ENCODE measurements at places on chromosomes 3 and 15.

DNA sequence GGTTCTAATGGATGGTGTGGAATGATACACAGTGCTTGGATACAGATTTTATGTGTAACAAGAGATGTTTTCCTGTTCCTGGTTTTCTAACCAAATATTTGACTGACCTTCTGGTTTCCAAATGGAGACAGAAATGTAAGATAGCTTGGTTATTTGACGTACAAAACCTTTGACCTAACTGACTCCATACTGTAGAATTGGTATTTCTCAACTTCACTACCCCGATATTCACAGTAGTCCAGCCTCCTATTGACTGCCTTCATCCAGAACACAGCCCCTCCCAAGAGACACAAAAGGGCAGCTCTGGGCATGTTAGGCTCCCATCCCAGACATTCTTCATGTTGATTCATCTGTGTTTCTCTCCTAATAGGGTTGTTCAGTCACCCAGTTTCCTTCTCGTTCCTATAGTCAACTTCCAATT is 33.4 kb downstream of the MYO1E start:
- DNase-seq = no peak

- no peak for DNase-seq
These were observed 22.6 kb upstream of the CACNA2D2 start for GRCh38 chr3:50525987-50526386.

GRCh38 chr3:6809349-6809748 is 51.6 kb upstream of the GRM7 start:
- no peak for DNase-seq

DNA sequence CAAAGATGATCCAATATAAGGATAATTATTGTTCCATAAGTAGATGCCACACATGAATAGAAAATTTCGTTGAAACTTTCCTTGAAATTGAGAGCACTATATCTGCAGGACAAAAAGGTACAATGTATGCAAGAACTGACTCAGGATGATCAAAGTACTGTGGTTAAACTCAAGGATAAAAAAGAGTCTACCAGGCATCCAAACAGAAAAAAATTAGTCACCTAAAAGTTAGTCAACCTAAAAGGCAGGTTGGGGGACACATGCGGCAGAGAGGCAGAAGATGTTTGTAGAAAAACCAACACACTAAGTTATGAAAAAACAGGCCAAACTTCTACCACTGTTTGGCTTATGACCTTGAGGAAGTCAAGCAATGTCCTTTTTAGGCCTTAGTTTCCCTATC is 68.7 kb downstream of the GSK3B start:
- no peak for DNase-seq

- no peak for DNase-seq
These were observed 70.3 kb downstream of the SCN5A start for GRCh38 chr3:38579141-38579540.

- peak; percentile 10 for DNase-seq
These were observed 306.3 kb downstream of the ZPLD1 start for GRCh38 chr3:102741105-102741504.

- DNase-seq = peak; percentile 63
These were observed 2.2 kb upstream of the HES1 start for GRCh38 chr3:194133661-194134230.

- no peak for DNase-seq
These were observed 92.8 kb upstream of the NMNAT3 start for GRCh38 chr3:139770577-139770976.

- DNase-seq = no peak
These were observed 108.1 kb upstream of the ABHD17C start for GRCh38 chr15:80587007-80587406.

- peak; percentile 13 for DNase-seq
These were observed 119.9 kb downstream of the LMLN start for GRCh38 chr3:198079771-198080520.

- no peak for DNase-seq
These were observed 100.7 kb downstream of the GALK2 start for GRCh38 chr15:49270541-49271421.

DNA sequence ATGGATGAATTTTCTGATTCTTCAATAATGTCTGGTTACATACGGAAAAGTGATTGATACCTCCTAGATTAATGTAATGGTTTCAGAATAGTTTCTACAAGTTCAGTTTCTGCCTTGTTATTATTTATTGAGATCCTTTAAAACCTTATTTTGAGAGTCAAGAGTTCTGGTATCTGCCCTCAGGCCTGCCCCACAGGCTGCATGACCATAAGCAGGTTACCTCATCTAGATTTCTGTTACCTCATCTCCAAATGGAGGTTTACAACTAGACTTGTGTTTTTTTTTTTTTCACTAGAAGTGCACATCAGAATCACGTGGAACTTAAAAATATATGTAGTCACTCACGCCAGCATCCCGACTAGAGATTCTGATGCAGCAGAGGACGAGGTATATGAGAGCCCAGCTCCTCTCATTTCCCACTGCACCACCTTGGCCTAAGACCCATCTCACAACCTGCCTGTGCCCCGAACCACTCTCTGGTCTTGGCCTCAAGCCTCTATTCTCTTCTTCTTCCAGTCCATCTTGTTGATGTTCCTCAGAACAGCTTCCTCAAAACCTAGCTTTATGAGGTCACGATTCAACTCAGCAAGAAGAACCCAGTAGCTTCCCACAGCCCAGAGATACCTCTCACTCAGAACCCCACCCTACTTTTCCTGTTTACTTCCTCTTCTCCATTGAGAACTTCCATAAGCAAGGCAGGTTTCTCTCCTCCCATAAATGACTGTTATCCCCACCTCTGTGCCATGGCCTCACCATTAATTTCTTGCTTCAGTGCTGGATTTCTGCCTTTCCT is 353.4 kb downstream of the CHST2 start:
- DNase-seq = no peak

- no peak for DNase-seq
These were observed 16.4 kb upstream of the BOC start for GRCh38 chr3:113194823-113195401.

- no peak for DNase-seq
These were observed 27.2 kb downstream of the USP3 start for GRCh38 chr15:63531586-63531985.

GRCh38 chr3:13517253-13517977 is 31.5 kb upstream of the FBLN2 start:
- no peak for DNase-seq

DNA sequence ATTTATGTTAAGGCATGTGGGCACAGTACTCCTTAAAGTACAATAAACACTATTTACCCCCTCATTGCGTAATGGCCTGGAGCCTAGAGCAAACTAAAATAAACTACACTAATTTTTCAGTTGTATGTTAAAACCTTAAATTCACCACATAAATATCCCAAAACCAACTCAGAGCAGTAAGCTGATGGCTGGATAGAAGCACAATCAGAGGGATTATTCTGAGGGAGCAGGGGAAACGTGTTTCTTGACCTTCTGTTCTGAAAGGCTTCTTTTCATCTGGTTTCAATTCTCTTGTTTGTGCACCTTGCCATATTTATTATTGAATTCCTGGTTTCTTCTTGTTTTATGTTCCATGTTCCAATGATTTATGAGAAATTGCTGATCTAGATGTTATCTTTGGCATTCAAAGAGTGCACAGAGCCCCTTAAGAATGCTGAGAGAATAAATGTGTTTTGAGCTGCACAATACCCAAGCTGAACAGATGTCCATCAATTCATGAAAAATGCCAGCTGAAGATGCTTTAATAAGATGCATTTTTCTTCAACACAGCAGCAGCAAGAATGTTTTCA is 29.6 kb downstream of the RPL22L1 start:
- DNase-seq = no peak

GRCh38 chr3:177147790-177148189 is 49.5 kb downstream of the TBL1XR1 start:
- no peak for DNase-seq

DNA sequence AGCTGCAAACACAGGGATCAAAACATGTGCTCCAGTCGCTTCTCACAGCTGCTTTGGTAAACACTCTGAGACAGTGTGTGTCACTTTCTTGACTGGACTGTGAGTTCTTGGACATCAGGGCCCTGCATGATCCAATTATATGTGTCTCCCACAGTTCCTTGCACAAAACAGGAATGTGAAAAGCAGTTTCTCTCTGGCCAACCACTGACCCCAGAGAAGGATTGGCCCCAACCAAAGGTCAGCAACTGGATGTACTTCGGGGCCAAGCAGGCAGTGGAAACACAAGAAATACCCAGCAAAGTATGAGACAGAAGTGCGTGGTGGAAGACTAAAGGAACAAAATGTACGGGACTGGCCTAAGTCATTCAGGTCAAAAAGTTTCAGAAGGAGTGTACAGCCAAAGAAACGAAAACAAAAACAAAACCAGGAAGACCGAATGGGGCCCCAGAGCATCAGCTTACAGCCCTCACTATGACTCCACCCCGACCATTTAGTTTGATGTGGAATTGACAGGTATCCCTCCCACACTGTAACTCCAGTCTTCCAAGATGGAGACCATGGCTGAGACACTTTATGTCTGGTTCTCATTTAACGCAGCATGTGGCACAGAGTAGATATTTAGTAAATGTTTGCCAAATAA is 76.7 kb upstream of the LPP start:
- DNase-seq = no peak

DNA sequence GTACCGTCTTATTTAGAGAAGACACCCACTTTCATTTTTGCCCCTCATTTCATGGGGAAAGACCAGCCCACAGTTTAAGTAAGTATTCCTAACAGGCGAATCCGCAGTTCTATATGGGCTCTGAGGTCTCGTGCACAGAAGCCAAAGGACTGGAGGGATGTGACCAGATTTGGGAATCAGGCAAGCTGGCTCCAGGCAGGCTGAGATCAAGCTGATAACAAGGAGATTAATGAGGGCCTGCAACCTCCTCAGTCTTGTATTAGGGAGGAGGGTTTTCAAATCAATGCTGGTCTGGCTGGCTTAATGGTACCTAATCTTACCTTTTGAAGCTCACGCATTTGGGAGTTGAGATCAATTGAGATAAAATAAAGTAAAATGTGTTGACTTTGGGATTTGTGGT is 15.3 kb downstream of the ST8SIA2 start:
- DNase-seq = no peak

DNA sequence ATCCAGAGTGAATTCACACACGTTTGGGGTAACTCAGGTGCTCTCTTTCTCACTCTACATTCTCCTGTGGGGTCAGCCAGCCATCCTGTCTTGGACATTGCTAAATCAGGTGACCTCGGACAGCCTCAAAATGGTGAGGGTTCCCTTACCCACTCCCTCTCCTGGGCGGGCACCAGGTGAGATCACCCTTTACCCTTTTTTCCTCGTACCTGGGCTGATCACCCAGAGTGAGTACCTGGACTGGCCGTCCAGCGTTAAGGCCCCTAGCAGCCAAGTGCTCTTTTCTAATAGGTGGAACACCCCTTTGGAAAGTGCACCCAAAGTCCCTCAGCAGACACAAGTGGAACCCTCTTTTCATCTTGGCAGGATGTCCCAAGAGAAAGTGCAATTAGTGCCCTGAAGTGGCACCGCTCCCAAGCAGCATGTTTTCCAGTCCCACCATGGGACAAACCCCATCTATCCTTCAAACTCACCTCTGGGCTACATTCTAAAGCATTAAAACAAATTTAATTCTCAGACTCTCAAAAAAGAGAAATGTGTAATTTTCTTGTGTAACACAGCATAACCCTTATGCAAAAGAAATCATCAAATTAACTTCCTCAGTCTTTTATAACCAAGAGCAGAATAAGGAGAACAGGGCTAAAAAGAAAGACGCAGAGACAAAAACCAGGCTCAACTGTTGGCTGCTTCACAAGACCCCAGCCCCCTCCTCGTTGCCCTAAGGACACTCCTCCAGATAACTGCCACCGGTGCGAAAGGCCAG is 20.7 kb downstream of the TRANK1 start:
- no peak for DNase-seq

DNA sequence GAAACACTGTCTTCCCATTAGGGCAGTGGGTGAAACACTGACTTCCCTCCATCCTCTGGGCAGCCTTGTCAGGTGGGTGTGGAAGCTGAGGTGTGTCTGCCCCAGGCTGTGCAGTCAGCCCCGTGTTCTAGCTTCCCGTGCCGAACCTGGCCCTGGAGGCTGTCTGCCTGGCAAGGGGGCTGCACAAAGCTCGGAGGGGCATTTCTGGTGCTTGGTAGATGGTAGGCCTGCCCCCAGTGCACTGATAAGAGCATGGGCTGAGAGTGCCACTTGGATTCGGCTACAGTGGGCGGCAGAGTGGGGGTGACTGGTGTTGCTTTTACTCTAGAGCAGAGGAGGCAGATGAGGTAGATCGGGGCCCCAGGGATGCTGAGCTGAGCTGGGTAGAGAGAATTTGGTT is 21.3 kb downstream of the IGF1R start:
- DNase-seq = no peak

- DNase-seq = no peak
These were observed 8.7 kb upstream of the CAMK1 start for GRCh38 chr3:9778143-9779074.

GRCh38 chr15:39573287-39573686 is 7.6 kb upstream of the THBS1 start:
- DNase-seq = no peak

DNA sequence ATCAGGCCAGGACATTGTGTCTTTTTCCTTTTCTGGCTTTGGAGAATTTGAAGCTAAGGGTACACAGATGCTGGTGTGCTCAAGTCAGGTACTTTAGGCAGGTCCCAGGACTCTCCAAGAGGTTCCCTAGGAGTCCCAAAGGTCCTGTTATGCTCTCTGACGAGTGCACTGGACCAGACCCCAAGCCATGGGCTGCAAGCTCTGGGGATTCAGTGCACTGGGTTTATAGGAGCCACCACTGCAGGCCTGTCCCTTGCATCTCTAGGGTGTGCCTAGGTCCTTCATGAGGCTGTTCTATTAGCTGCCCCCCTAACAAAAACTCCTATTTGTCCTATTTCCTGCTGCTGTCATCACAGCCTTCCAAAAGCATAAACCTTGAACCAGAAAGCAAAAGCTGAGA is 31.9 kb upstream of the BFSP2 start:
- no peak for DNase-seq

DNA sequence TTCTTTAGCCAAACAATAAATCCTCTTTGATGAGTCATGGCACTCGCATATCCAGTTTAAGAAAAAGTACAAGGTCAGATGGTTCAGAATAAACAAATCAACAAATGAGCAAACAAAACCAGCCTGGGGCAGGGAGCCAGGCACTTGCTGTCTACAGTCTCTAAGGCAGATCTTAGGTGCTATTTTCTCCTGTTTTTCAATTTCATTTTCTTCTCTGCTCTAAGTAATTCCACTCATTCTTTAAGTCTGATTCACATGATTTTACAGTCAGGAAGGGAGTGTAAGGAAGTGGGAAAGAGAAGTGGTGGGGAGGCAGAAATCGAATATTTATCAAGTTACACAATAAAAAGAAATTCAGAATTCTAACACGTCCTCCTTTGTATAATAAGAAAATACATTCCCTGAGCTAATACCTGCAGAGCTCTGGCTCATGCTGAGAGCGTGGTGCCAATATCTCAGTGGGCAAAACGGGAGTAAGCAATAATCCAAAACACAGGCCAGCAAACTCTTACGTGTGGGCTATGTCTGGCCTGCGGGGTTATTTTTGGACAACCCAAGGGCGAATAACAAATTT is 298.6 kb downstream of the ADAMTS17 start:
- no peak for DNase-seq

DNA sequence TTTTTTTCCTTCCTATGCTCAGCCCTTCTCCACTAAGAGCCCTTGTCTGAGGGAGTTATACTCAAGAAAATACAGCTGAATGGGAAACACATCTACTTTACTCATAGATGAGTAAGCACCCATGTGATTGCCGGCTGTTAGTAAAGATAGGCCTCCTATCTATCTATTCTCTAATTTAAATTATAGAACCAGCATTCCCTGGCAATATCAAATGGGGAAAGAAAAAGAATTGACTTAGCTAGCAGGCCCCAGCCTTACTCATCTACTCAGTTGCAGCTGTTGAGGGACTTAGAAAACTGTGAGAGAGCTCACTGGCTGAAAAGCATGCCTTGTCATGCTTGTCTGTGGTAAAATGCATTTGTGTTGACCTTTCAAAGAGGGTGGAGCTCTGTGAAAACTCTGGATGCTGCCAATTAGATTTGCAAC is 116.9 kb upstream of the LRRFIP2 start:
- DNase-seq = no peak
